ENCODE measurements at places on chromosomes 16 and 17.

DNA sequence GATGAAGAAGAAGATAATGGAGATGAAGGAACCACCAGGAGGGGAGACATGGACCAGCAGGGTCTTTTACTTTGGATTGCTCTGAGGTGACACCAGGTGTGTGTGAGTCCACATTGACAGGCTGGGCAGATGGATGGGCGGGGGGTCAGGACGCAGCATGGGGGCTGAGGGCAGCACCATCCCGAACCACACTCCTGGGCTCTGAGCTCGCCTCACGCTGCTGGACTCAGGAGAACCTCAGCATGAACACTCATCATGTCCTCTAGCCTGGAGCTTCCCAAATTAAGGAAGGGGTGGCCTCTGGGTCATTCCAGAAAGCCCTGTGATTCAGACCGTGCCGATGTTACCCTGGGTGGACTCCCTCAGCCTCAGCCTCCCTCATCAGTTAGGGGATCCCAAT, 50.4 kb upstream of the MAP3K14 start:
- no peak for DNase-seq

- no peak for DNase-seq
Measured at GRCh38 chr16:85605912-85606841, 6.9 kb upstream of the GSE1 start.

- peak; percentile 76 for DNase-seq
Measured at GRCh38 chr17:34146440-34147043, 108.5 kb upstream of the CCL2 start.

- peak; percentile 78 for DNase-seq
Measured at GRCh38 chr17:40647624-40648383, at the start of gene SMARCE1. Gene SMARCE1, minus strand, starts transcription at chr17:40647818. Its CDS starts 2,016 bp downstream, at chr17:40645802.

GRCh38 chr16:10571354-10571753, 9.0 kb downstream of the EMP2 start:
- DNase-seq: no peak

DNA sequence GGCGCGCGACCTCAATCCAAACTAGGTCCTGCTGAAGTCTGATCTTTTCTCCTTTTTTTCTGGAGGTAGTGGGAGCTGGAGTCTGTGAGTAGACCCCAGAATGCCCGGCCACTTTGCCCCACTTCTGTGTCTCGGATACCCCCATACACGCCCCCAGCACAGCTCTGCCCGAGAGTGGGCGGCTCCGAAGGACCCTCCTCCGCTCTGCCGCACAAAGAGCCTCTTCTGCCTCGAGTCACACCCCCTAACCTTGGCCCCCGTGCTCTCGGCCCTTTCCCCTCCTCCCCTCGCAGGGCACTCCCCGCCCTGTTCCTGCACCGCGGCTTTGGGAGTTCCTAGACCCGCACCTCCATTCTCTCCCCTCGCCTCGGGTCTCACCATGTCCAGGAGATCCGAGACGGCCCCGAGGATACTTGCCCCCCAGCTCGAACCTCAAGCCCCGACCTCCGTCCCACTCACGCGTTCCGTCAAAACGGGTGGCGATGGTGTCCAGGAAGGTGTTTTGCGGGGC, 476 bp downstream of the KCNH4 start:
- no peak for DNase-seq

DNA sequence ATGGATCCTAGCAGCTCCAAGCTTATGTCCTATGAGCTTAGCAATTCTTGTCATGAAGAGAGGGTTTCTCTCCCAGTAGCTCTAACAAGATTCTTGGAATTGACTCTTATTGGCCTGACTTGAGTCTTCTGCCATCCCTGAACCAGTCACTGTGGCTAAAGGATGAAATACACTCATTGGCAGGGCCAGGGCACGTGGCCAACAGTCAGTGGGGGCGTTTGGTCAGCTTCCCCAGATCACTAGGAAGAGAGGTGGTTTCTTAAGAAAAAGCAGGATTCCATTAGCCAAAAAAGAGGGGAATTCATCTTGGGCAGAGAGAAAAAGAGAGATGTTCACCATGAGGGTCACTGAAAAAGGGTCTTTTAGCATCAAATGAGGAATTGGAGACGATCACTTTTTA, 363.2 kb downstream of the SNX29 start:
- no peak for DNase-seq

GRCh38 chr16:8880839-8881510, 1.2 kb upstream of the LITAFD start:
- no peak for DNase-seq

- DNase-seq: no peak
Measured at GRCh38 chr16:49307176-49307575, 25.5 kb upstream of the CBLN1 start.
